Activated CD4-positive, alpha-beta memory T cell treated with anti-CD3 and anti-CD28 coated beads, Interleukin-2, amount 10 ng/mL, durations not matched to agents 7 days and 5 days (primary cell): ENCODE measurements at places on chromosomes 2 and 18. TPM values are rescaled to one million over a fixed set of nuclear protein-coding genes. Genes with fewer than 3 reads are reported as not detected.

GRCh38 chr18:25349131-25349925, 2.6 kb downstream of the ZNF521 start:
- H3K4me3 ChIP-seq, result peak overlapping the region; percentile 21
- peaks cover 15% of the 10 kb centered on the region for H3K4me1 ChIP-seq
- no peak for DNase-seq

PNPT1 gene
- 46.4 TPM for total RNA-seq

- H3K27ac ChIP-seq, result no peak overlapping the region
- H3K4me3 ChIP-seq, result no peak overlapping the region
- H3K27me3 ChIP-seq, result peaks cover 26% of the 10 kb centered on the region
- H3K36me3 ChIP-seq, result no peaks in the 10 kb centered on the region
These were observed 129.1 kb downstream of the NDUFA10 start for GRCh38 chr2:239896075-239896474.

NT5DC4 gene
- not detected for total RNA-seq

DNA sequence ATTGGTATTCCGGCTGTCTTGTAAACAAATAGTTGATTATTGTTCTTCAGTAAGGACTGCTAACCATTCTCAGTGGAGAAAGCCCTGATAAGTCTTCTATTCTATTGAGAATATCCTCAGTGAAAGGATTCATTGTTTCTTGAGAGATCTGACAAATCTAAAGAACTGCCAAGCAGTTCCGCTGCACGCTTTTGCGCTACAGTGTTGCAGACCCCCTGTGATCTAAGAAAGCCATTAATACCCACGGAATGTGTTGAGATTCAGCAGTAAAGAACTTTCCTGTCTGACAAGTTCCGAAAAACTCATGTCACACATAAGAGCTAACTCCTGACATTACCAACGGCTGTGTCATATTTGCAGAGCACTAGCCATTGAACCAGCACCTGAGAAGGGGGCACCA, 63.8 kb downstream of the ZNF236 start:
- DNase-seq, result no peak
- peaks cover 32% of the 10 kb centered on the region for H3K36me3 ChIP-seq
- H3K4me3 ChIP-seq, result no peak overlapping the region
- no peak overlapping the region for H3K27ac ChIP-seq

- H3K27ac ChIP-seq, result no peak overlapping the region
- no peak for DNase-seq
- H3K27me3 ChIP-seq, result no peaks in the 10 kb centered on the region
- H3K36me3 ChIP-seq, result no peaks in the 10 kb centered on the region
- no peaks in the 10 kb centered on the region for H3K4me1 ChIP-seq
These were observed 387.2 kb downstream of the SOX11 start for GRCh38 chr2:6079405-6079804.
